ENCODE measurements at places on chromosomes 12 and 14.

DNA sequence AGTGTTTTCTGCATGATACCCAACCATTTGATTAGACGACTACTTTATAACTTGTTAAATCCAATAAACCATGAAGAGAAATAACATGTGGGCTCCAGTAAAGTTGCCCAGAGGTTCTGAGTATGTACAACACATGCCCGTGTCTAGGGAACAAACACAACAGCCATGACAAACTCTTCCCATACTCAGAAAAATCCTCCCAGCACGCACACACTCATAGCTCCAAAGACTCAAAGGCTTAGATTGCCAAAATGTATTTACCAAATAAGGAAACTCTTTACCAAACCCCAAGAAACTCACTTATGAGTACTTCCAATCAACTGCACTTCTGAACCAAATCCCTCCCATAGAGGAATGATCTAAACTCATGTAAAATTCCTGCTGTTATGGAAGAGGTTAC is 17.3 kb downstream of the SART3 start:
- no peak for DNase-seq

DNA sequence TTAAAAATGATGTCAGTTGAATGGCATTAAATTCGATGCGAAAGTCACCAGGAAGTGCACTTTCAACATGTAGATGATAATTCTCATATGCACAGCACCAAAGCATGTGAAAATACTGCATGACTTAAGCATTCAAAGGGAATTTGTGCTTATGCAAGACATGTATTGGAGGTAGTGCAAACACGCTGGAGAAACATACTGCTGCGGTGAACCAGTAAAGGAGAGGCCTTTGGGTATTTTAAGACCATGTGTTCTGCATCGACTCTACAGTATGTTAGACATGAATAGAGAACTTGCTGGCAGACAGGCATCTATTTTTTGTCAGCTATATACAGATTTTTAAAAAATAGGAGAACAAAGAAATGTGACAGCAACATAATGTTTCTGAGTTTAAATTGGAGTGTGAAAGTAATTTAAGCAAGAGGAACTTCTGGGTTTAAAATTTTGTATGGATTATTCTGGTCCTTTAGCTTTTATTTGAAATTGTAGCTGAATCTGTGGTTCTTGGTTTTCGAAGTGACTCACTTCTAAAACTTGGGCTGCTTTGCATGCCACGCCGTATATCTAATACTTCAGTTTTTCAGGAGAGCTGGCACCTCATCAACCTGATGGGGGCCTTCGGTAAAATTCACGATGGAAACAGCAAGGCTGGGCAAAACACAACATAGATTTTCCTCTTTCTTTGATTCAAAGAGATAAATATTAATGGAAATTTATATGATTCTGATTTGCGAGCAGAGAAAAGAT is 408.7 kb downstream of the APAF1 start:
- DNase-seq: no peak

DNA sequence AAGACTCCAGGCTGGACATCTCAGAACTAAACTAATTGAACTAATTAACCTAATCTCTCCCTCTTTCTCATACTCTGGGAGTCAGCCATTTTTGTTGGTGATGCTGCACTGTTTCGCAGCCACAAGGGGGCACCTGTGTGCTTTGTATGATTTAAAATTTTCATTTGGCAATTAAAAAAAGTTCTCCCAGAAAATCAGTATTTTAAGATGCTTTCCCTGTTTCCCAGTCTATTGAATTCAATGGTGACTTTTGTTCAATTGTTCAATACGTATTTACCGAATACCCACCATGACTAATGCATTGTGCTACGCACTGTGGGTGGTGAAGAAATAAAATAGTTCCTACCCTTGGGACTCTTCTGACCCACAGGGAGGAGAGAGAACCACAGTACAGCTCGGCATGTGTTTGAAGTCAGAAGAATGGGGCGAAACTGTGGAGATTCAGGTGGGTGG is 63.7 kb downstream of the ZNF664 start:
- peak; percentile 32 for DNase-seq

GRCh38 chr12:34218193-34219045 is 196.1 kb downstream of the ALG10 start:
- DNase-seq: peak; percentile 34

Measured in left renal cortex interstitium (tissue), 4 donors.